Globus pallidus (tissue), 1 donor: ENCODE measurements at places on chromosomes 16 and 17.
A peak's percentile ranks its signal among the peaks of the same experiment; 100 is the strongest.

DNA sequence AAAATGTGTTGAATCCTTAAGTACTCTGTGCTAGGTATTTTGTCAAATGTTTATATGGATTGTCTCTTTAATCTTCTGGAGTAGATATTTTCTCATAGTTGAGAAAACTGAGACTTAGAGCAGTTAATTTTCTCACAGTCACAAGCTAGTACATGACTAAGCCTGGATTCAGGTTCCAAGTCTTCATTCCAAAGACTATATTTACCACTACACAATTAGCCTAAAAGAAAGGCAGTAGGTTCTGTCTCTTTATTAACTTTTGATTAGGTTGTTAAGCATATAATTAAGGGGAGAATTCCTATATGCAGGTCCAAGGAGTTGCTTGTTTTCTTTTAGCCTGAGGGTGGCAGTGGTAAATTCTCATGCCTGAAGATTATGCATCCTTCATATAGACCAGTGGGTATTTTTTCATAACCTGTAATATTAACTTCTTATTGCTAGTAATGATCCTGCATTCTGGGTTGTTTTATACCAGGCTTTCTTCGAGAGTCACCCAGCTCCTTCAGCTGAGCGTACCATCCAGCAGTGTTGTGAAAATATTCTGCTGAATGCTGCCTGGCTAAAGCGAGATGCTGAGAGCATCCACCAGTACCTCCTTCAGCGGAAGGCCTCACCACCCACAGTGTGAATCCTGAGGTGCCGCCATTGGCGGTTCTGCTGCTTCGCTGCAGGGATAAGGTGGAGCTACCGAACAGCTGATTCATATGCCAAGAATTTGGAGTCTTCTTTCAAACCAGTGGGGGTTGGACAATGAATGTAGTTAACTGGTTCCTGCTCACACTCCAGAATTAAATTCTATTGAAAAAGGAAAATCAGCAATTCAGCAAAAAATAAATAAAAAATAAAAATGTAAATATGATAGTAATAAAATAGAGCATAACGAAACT, 28.2 kb upstream of the KPNB1 start:
- DNase-seq, result no peak

GRCh38 chr17:66341462-66341861, 39.0 kb downstream of the PRKCA start:
- no peak for DNase-seq

GRCh38 chr17:28105501-28105900, 63.0 kb downstream of the NLK start:
- DNase-seq, result no peak

- no peak for DNase-seq
Observed at GRCh38 chr16:57687363-57687929, 7.2 kb upstream of the DRC7 start.

GRCh38 chr17:82751171-82751570, 694 bp upstream of the TBCD start:
- no peak for DNase-seq

DNA sequence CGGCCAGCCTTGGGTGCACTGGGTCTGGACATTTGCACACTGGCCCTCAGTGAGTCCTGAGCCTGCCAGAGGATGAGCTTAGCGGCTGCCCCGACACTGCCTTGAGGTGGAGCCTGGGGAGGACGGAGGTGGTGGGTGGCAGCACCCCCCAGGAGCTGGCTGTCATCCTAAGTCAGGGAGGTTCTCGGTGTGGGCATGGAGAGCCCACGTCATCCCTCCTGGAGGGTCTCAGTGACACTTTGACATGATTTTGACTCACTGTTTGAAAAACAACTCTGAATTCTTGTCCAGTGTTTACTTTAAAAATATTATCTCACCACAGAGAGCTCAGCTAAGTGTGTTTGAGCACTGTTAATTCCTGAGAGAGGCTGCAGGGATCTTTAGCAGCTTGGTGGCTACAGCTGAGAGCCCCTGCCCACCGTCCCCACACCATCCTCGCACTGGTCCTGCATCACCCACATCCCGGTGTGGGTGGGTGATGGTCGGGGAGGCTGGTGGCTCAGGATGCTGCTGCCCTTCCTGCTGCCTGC, 63.1 kb downstream of the BANP start:
- DNase-seq, result no peak

DNA sequence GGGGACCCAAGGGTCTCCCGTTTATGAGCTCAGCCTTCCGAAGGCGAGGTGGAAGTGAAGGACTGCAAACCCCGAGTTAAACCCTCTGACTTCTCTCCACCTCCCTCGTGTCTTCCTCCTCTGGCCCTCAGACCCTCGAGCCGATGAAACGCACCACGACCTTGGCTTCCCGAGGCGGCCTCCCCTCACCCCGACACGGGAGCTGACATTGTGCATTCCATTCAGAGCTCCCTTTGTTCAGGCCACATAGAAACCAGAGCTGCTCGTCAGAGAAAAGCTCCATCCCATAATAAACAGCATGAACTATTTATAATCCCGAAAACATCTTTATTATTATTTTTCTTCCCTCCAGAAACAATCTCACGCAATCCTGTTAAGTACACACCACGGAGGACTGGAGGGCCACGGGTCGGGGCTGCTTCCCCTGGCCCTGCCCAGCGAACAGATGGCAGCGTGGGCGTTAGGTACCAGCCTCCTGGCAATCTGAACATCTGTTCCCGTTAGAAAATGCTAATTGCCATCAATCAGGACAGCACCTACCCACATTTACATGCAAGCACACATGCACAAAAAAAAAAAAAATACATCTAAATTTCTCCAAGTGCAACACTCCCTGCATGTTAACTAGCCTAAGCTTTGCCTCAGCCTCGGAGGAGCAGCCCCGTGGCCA, 145.7 kb downstream of the RBFOX3 start:
- DNase-seq, result no peak

DNA sequence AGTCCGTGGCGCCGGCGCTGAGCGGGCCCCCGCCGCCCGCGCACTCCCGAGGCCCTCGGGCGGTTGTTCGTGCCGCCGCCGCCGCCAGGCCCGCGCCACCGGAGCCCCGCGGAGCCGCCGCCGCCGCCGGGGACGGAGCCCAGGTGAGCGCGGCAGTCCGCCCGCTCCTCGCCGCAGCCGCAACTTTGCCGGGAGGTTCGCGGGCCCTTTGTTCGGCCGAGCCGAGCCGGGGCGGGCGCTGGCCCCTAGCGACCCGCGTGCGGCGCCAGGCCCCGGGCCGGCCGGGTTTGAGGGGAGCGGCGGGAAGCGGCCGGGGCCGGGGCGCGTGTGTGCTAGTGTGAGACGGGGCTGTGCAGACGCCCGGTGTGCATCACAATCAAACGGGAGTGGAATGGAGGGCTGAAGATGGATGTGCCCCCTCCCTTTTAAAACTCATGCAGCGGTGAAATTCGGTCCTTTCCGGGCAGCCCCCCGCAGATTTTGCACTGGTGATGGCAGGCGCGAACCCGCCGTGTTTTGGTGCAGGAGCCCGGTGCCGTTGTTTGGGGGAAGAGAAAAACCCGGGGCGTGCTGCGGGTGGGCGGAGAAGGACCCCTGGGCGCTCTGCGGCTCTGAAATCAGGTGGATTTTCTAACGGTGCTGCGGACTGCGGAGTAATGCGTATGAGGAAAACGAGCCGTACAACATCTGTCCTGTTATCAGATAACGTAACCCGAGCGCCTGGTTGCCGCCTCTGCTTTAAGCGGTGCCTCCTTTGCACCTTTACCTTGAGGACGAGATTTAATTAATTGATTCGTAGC, 823 bp downstream of the TNRC6C start:
- DNase-seq, result no peak

DNA sequence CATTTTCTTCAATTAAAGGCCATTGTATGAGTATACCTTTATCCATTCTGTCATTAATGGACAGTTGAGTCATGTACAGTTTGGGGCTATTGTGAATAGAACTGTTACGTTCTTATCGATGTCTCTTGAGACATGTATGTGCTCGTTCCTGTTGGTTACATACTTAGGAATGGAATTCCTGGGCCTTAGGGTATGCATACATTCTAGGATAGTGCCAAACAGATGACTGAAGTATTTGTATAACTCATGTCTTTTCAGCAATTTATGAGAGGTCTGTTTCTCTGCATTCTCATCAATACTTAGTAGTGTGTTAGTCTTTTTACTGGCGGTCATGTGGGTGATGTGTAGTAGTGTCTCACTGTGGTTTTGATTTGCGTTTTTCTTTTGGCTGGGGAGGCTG, 81.2 kb downstream of the USP22 start:
- DNase-seq, result no peak

GRCh38 chr17:46031440-46031839, 32.4 kb downstream of the STH start:
- DNase-seq, result no peak

GRCh38 chr17:74862108-74862901, 2.6 kb upstream of the GRIN2C start:
- peak; percentile 72 for DNase-seq
